ENCODE measurements at places on chromosomes 2 and 18.

DNA sequence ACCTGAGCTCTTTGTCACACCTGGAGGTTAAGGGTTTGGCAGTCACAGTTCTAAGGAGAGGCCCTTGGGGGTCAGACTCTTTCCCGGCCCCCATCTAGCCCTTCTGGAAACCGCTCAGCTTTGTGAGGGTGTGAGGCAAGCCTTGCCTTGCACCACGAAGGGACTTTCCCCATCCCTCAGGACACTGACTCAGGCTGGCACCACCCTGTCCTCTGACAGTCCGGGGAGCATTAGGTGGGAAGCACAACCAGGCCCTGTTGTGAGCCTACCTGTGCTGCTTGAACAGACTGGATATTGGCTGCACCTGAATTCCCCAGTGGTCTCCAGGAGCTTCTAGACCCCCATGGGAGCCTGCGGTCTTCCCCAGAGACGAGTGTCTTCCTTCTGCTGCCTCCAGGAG is 47.0 kb upstream of the GBX2 start:
- DNase-seq = no peak

GRCh38 chr2:98824256-98825019 is 93.5 kb upstream of the MGAT4A start:
- no peak for DNase-seq

GRCh38 chr2:33426666-33427231 is 49.7 kb upstream of the RASGRP3 start:
- DNase-seq = no peak

GRCh38 chr2:23429036-23429435 is 44.1 kb downstream of the KLHL29 start:
- no peak for DNase-seq

DNA sequence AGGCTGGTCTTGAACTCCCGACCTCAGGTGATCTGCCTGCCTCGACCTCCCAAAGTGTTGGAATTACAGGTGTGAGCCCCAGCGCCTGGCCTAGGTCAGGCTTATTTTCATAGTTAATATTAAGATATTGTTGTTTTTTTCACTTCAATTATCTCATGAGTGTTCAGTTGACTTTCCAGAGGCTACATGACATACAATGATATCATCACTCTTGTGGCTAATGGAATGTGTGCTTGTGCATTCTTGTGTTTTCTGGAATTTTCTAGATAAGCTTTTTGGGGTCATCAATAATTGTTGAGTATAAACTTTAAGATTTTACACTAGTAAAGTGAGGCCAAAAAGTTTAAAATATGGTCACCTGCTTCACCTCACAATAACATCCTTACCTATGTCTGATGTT is 180.9 kb downstream of the FIGN start:
- DNase-seq = no peak

- DNase-seq = no peak
These were observed 42.1 kb downstream of the RNF152 start for GRCh38 chr18:61850756-61851155.

DNA sequence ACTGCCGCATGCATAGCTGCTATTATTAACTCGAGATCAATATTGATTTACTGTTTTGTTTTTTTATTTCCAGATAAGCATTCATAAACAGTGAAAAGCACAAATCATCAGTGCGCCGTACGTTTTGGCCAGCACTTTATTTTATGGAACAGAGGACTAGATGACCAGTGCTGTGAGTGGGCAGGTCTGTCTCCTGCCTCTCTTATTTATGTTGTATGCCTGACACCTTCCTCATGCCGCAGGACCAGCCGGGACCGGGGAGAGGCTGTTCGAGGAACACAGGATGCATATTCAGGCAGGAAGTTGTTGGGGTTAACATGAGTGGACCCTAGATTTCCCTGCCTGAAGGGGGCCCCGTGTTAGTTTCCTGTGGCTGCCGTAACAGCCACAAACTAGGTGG is 72.6 kb downstream of the AGAP1 start:
- no peak for DNase-seq

DNA sequence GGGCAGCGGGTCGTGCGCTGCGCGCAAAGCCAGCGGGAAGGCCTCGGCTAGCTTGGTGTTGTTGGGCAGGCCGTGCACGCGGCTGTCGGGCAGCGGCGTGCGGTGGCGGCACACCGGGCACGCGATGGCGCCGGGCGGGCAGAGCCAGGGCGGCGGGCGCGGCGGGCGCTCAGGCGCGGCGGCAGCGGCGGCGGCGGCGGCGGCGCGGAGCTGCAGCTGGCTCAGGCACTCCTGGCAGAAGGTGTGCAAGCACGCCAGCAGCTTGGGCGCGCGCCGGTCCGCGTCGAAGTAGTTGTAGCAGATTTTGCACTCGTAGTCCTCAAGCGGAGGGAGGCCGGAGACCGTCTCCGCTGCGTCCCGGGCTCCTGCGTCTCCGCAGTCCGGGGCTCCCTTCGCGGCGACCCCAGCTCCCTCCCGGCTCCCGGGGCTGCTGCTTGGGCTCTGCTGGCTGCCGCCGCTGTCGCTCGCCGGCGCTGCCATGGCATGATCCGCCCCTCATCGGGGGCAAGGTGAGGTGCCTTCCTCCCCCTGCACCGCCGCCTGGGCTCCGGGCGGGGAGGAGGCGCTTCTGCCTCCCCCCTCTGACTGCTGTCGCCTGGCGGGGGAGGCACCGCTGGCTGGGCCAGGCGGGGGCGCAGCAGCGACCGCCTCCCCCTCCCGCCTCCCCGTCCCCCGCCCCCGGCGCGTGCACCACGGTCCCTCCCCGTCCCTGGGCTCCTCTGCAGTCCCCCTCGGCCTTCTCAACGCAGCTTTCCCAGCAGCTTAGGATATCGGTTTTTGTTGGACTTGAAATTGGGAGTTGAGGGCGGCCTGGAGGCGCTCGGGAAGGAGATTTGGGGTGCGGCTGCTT is 21.0 kb upstream of the PAX3 start:
- no peak for DNase-seq

GRCh38 chr2:203444738-203445137 is 90.4 kb downstream of the RAPH1 start:
- DNase-seq = no peak

GRCh38 chr2:224024270-224024669 is 14.8 kb downstream of the SERPINE2 start:
- DNase-seq = no peak

DNA sequence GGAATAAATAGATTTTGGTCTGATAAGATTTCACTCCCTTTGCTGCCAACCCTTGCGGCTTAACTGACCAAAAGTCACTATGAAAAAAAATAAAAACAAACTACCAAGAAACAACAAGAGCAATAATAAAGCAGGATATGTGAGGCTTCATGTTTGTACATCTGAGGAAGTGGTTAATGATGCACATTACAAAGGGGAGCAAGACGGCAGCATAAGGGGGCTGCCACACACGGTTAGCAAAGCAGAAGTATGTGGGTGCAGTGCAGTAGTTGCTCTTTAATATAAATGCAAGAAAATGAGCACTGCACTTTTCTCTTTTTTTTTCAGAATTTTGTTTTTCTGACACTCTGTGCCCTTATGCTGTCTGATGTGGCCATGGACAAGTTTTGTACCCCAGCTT is 377.1 kb upstream of the CNTNAP5 start:
- no peak for DNase-seq

GRCh38 chr2:173997753-173998152 is 32.6 kb upstream of the SP3 start:
- DNase-seq = no peak

Data from memory B cell (primary cell).